NCI-H2081 (cell line): ENCODE measurements at places on chromosomes 16 and 17.

GRCh38 chr17:60827943-60828342, 150.3 kb downstream of the BCAS3 start:
- DNase-seq, result no peak

GRCh38 chr17:81270279-81270678, 24.8 kb downstream of the SLC38A10 start:
- DNase-seq, result no peak

- no peak for DNase-seq
These were observed 17.6 kb upstream of the ARL4D start for GRCh38 chr17:43381204-43381603.

- DNase-seq, result no peak
These were observed 14.0 kb downstream of the HERPUD1 start for GRCh38 chr16:56945847-56946527.

DNA sequence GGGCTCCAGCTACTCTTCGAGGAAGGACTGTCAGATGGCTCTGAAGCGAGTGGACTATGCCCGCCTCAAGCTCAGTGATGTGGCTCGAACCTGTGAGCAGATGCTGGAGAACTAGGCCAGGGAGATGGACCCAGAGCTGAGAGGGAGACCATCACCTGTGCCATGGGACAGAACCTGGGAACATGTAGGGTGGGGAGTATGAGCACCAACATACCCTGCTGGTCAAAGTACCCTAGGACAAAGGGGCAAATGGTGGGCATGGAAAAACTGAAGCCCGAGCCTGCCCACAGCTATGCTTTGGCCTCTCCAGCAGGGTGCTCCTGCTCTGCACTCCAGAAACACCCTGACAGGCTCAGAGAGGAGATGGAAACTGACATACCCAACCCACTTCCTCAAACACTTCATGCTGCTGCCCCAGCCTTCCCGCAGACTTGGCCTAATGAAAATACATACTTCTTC, 1.9 kb downstream of the MED11 start:
- DNase-seq, result no peak
